CD4-positive, CD25-positive, alpha-beta regulatory T cell (primary cell): ENCODE measurements at places on chromosomes 6 and 20.

- no peak for DNase-seq
Measured at GRCh38 chr20:12315652-12316051, 398.0 kb downstream of the BTBD3 start.

- DNase-seq: no peak
Measured at GRCh38 chr6:37615564-37616340, 81.9 kb downstream of the MDGA1 start.

DNA sequence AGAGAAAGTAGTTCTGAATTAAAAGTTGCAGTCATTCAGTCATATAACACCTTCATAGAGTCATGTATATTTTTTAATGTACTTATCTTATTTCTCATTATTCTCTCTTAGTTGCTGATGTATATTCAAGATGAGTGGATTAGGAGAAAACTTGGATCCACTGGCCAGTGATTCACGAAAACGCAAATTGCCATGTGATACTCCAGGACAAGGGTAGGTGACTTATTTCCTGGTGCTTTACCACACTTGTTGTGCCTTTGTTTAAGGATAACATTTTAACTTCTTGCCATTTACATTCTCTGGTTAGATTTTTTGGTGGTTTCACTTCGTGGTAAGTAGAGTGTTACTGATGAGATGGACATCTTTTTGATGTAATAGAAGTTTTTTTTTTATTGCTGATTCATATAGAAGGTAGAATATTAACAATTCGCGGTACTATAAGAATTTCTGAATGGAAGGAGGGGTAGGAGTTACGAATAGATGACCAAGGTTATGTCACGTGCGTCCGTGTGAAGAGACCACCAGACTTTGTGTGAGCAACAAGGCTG is 120.5 kb downstream of the NCOA3 start:
- no peak for DNase-seq

DNA sequence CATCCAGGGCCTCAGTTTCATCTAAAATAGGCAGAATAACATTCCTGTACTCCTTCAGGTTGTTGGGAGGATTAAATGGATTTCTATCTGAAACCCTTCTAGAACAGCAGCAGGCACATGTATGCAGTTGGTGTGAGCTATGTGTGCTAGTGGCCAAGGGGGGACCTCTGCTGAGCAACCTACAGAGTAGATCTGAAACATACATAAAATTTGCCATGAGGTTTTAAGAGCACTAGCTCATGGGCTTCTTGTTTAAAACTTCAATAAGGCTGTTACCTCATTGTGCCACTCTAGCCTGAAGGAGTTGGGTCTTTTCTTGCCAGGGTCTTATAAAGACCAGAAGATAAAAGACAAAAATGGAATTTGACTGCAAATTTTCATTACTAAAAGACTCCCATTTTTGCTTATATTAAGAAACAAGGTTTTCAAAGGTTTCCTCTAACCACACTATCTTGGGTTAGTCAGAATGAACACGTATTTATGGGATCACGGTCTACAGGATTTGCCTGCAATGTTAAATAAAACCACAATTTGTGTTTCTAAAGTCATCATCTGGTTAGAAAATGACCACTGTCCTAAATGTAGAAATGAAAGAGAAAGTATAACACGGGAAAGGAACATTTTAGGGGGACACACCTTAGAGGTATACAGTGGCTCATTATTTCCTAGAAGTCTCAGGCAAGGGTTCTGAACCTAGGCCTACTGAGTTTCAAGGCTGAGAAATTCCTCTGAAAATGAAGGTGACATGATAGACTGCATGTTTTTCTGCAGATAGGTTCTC is 144.9 kb upstream of the OLIG3 start:
- no peak for DNase-seq

GRCh38 chr6:20919677-20920385 is 385.6 kb downstream of the CDKAL1 start:
- no peak for DNase-seq

GRCh38 chr20:53165452-53165851 is 193.3 kb downstream of the TSHZ2 start:
- DNase-seq: no peak

- no peak for DNase-seq
Measured at GRCh38 chr6:166683477-166683876, 56.4 kb upstream of the RPS6KA2 start.

DNA sequence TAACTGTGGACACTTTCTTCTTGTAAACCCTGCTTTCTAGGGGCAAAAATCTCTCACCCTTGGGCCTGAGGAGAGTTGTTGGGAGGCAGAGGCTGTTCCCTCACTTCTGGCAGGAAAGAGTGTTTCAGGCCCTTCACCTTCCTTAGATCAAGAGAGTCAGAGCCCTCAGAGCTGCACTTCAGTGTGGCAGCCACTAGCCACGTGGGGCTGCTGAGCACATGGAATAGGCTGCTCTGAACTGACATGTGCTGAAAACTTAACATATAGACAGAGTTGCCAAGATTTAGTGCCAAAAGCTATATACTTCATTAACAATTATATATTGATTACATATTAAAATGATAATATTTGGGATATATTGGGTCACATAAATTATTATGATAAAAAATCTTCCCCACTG is 4.4 kb upstream of the LMBRD1 start:
- DNase-seq: no peak

GRCh38 chr20:20292472-20292871 is 75.4 kb upstream of the INSM1 start:
- DNase-seq: no peak

GRCh38 chr20:51545515-51545914 is 3.0 kb upstream of the NFATC2 start:
- DNase-seq: no peak

- DNase-seq: no peak
Measured at GRCh38 chr6:40962241-40962640, 76.8 kb downstream of the UNC5CL start.

DNA sequence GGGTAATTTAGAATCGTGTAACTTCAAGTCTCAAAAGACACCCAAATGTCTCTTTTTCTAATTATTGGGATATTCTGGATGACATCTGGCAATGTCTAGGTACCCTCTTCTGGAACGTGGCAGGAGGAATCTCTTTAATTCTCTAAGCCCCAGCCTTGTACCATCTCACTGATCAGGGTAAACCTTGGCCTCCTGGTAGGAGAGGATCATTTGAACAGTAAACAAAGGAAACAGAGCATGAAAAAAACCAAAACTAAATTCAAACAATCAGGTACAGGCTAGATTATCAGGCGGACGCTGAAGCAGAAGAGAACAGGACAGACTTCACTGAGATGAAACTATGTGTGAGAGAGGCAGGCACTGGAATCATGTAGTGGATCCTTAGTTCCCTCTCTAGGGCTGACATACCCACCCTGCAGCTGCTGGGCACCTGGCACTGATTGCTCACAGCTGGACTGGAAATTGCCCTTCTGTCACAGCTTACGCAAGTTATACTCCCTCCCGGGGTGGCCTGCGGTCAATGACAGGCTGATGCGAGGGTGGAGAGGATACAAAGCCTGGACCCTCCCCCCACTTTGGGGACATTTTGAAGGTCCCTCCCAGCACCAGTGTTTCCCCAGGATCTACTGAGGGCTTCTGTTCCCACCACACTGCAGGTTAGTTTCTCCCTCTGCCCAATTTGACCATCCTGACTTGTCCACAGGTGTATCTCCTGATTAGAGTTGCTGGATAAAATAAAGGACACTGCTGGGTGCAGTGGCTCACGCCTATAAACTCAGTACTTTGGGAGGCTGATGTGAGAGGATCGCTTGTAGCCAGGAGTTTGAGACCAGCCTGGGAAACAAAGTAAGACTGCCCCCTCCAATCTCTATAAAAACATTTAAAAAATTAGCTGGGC is 20.6 kb upstream of the ZBTB24 start:
- no peak for DNase-seq

DNA sequence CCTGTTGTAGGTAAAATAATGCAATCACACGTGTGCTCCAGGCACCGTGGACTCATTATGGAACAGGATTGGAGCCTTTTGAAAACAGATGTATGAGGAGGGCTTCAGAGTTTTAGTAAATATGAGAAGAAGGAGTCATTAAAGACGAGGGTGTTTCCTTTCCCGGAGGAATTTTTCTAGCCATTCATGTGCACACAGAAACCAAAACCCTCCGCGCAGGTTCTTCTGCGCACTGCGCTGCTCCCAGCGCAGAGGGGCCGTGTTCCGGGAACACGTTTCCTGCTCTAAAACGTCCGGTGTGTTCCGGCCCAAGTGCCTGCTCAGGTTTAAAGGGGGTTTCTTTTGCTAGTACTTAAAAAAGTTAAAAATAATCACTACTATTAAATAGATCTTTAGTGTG is 11.6 kb downstream of the GPR31 start:
- no peak for DNase-seq
